ENCODE measurements at places on chromosomes 3 and 15. TPM values are rescaled to one million over a fixed set of nuclear protein-coding genes. Genes with fewer than 3 reads are reported as not detected.

- peak overlapping the region; percentile 95 for H3K27ac ChIP-seq
- H3K36me3 ChIP-seq: peaks cover 9% of the 10 kb centered on the region
- DNase-seq: no peak
- H3K4me1 ChIP-seq: peaks cover 69% of the 10 kb centered on the region
- H3K27me3 ChIP-seq: no peaks in the 10 kb centered on the region
- H3K4me3 ChIP-seq: peak overlapping the region; percentile 57
These were observed 45.1 kb downstream of the KPNA1 start for GRCh38 chr3:122469659-122470058.

- no peaks in the 10 kb centered on the region for H3K36me3 ChIP-seq
- no peak overlapping the region for H3K27ac ChIP-seq
- H3K4me3 ChIP-seq: no peak overlapping the region
- DNase-seq: no peak
These were observed 81.4 kb upstream of the PXYLP1 start for GRCh38 chr3:141150081-141150830.

GRCh38 chr15:61227950-61228936 lies 859 bp downstream of the RORA start:
- peak; percentile 38 for DNase-seq
- H3K4me1 ChIP-seq: peaks cover 31% of the 10 kb centered on the region
- no peaks in the 10 kb centered on the region for H3K36me3 ChIP-seq
- H3K4me3 ChIP-seq: peak overlapping the region; percentile 86
- H3K27ac ChIP-seq: no peak overlapping the region
- peaks cover 5% of the 10 kb centered on the region for H3K27me3 ChIP-seq

DNA sequence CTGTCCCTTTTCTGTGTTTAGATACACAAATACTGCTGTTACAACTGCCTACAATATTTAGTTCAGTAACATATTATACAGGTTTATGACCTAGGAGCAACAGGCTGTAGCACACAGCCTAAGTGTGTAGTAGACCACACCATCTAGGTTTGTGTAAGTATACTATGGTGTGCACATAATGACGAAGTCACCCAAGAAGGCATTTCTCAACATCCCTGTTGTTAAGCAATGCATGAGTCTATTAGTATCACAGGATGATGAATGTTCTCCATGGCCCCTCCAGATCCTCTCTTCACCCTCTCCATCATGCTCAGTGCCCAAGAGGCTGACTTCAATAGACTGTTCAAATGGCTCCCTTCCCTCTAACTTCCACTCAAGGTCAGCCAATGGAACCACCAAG lies 14.6 kb upstream of the SEC62 start:
- no peaks in the 10 kb centered on the region for H3K36me3 ChIP-seq
- no peak overlapping the region for H3K27ac ChIP-seq
- DNase-seq: no peak

DNA sequence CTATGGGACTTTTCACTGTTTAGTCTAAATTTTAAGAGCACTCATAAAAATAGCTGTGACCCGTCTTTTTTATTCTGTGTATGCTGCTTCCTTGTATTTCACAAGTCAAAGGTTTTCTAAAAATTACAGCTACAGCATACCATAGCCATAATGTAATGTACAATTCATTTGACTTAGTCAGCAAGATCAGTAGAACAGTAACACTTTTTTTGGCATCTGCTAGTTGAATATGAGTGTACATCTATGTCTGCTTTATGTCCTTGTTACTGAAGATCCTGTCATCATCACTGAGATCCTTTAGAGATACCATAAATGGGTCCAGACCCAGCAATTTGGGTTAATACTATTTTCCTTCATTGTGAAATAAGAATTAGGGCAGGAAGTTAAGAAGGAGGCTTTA lies 42.2 kb downstream of the CMSS1 start:
- peaks cover 5% of the 10 kb centered on the region for H3K36me3 ChIP-seq
- no peak for DNase-seq
- peaks cover 18% of the 10 kb centered on the region for H3K4me1 ChIP-seq
- no peak overlapping the region for H3K27ac ChIP-seq

- no peaks in the 10 kb centered on the region for H3K36me3 ChIP-seq
- peaks cover 2% of the 10 kb centered on the region for H3K4me1 ChIP-seq
- no peak overlapping the region for H3K27ac ChIP-seq
These were observed 316.0 kb upstream of the CBLB start for GRCh38 chr3:106184540-106185457.

MYO5C gene
- 22.5 TPM for total RNA-seq

SYNPR gene
- 0.85 TPM for total RNA-seq

PP2D1 gene
- total RNA-seq: not detected

DNA sequence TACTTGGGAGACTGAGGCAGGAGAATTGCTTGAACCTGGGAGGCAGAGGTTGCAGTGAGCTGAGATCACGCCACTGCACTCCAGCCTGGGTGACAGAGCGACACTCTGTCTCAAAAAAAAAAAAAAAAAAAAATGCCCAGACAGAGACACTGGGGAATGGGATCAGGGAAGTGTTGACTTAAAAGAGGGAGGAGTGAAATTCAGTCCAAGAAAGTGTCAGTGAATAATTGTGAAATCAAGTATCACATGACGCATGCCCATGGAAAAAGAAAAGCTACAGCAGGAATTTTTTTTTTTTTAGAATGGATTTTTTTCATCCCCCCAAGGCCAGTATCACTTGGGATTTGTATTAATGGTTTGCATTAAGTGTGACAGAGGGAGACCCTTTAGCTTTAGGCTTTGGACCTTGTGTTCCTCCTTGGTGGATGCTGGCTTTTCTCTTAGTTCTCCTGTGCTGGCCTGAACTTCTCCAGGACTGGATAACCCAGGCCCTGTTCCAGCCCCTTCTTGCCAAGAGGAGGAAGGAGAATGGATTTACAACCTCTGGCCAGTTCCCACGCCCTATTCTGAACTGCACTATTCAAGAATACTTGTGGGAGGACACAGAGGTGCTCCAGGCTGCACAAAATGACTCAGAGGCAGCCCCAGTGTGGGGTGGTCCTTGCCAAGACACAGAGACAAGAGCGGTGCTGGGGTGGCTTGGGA lies 36.7 kb upstream of the ZNF774 start:
- no peaks in the 10 kb centered on the region for H3K27me3 ChIP-seq
- no peak overlapping the region for H3K4me3 ChIP-seq
- no peak for DNase-seq
- no peak overlapping the region for H3K27ac ChIP-seq
- H3K36me3 ChIP-seq: no peaks in the 10 kb centered on the region

DNA sequence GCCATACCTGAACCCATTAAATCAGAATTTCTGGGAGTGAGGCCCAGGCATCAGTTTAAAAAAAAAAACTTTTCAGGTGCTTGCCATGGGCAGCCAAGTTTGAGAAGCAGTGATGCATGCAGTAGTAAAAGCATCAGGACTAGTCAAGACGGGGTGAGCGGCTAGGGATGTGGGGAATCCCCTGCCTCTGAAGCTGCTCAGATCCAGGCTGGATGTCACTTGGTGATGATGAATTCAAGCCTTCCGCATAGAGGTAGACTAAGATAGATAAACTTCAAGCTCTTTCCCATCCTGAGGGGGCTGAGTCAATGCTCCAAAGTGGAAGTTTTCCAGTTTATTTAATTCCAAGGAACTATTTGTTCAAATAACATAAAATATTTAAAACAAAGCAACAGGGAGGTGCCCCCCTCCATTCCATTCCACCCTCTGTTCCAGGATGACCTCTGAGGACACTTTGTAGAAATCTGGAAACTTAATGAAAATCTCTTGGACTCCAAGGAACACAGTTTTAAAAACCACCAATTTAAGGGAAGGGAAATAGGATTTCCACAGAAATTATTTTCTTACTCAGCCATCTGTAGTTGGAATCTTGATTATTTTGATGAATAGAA lies 100.4 kb upstream of the NR2E3 start:
- peaks cover 2% of the 10 kb centered on the region for H3K4me1 ChIP-seq
- no peak overlapping the region for H3K4me3 ChIP-seq
- H3K27me3 ChIP-seq: no peaks in the 10 kb centered on the region

UCN2 gene
- 0.46 TPM for total RNA-seq

DNA sequence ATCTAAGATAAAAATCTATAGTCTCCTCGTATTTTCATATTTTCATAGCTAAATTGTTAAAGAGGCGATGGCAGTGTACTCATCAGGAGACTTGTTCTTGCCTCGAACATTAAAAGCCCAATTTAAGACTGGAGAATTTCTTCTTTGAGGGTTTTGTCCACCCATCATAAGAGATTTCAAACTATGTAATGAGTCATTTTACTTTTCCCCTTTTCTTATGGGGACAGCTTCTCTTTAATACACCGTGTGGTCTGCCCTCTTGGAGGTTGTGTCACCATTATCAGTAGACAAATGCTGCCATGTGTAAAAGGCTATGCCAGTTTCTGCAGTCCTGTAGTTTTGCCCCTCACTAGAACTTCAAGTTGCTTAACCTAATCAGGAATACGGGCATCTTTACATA lies 16.9 kb downstream of the TGFBR2 start:
- H3K27ac ChIP-seq: no peak overlapping the region
- DNase-seq: no peak
- H3K36me3 ChIP-seq: peaks cover 13% of the 10 kb centered on the region
- H3K4me1 ChIP-seq: peaks cover 43% of the 10 kb centered on the region
- no peaks in the 10 kb centered on the region for H3K27me3 ChIP-seq

GRCh38 chr3:129445471-129445870 lies 5.4 kb downstream of the IFT122 start:
- no peak for DNase-seq
- no peak overlapping the region for H3K4me3 ChIP-seq
- 0 out of 2 replicates have a peak, but pooled peaks cover 3% of the 10 kb centered on the region for H3K36me3 ChIP-seq
- no peak overlapping the region for H3K27ac ChIP-seq
- no peaks in the 10 kb centered on the region for H3K27me3 ChIP-seq

CYP19A1 gene
- not detected for total RNA-seq

CADM2 gene
- 21.3 TPM for total RNA-seq

CYFIP1 gene
- total RNA-seq: 80.0 TPM

RAB6B gene
- 14.9 TPM for total RNA-seq

GRCh38 chr3:155785662-155786295 lies 20.3 kb downstream of the C3orf33 start:
- H3K4me3 ChIP-seq: no peak overlapping the region
- H3K27ac ChIP-seq: peak overlapping the region; percentile 42
- H3K4me1 ChIP-seq: peaks cover 7% of the 10 kb centered on the region
- DNase-seq: no peak

- no peaks in the 10 kb centered on the region for H3K4me1 ChIP-seq
- no peaks in the 10 kb centered on the region for H3K27me3 ChIP-seq
- peaks cover 31% of the 10 kb centered on the region for H3K36me3 ChIP-seq
- no peak overlapping the region for H3K27ac ChIP-seq
- no peak for DNase-seq
These were observed 565.8 kb upstream of the DPPA4 start for GRCh38 chr3:109903100-109903499.

- H3K27ac ChIP-seq: no peak overlapping the region
- no peaks in the 10 kb centered on the region for H3K36me3 ChIP-seq
- H3K4me3 ChIP-seq: no peak overlapping the region
- no peaks in the 10 kb centered on the region for H3K27me3 ChIP-seq
- no peak for DNase-seq
- H3K4me1 ChIP-seq: peaks cover 13% of the 10 kb centered on the region
These were observed 63.8 kb upstream of the CTSH start for GRCh38 chr15:79008659-79009058.

DNA sequence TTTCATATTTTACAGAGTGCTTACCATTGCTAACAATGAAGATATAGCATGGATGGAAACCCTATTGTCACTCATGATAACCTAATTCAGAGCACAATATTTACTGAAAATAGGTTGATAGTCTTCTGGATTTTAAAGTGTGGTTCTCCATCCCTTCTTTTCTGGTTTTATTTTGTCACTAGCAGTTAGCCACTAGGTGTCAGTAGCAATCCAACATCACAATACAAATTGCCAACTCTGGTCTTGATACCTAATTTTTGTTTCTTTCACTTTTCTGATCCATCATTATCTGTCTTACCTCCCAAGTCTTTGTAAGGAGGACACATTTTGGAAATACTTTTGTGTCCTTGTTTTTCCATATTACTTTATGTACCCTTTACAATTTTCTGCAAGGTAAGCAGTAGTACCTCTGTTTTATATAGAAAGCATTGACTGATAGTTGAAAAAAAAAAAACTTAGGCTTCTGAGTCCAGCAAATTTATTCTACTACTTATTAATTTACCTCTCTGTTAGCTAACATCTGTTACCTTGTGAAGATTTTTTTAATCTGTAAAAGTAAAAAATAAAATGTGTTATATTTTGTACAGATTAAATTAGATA lies 28.3 kb upstream of the CRYBG3 start:
- peaks cover 9% of the 10 kb centered on the region for H3K4me1 ChIP-seq
- no peak overlapping the region for H3K27ac ChIP-seq
- no peak for DNase-seq

GRCh38 chr3:48694610-48695392 lies 9.1 kb upstream of the NCKIPSD start:
- H3K27ac ChIP-seq: peak overlapping the region; percentile 94
- H3K4me3 ChIP-seq: peak overlapping the region; percentile 42
- peaks cover 65% of the 10 kb centered on the region for H3K36me3 ChIP-seq
- peaks cover 24% of the 10 kb centered on the region for H3K4me1 ChIP-seq
